Pulmonary artery endothelial cell (primary cell): ENCODE measurements at places on chromosomes 1 and 21.

DNA sequence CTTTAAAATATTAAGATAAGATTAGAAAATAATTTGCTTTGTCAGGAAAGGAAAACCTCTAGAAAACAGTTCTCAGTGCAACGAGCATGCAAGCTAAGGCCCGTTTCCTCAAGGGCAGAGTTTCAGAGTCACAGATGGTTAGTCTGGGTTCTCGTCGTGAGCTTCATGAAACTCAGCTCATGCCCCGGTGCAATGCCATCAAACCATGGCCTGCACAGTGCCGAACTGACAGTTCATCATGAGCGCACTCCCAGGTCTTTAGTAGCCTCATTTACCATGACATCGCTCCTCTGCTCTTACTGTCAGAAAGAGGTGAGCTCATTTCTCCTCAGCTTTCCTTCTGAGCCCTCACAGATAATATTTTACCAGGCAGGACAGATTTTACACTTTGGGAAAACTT is 319.2 kb downstream of the NTNG1 start:
- no peak for DNase-seq

- DNase-seq = no peak
These were observed 625.3 kb downstream of the KIF26B start for GRCh38 chr1:245779797-245780755.

- DNase-seq = peak; percentile 63
These were observed 15.9 kb downstream of the ZMYND12 start for GRCh38 chr1:42439940-42440339.

DNA sequence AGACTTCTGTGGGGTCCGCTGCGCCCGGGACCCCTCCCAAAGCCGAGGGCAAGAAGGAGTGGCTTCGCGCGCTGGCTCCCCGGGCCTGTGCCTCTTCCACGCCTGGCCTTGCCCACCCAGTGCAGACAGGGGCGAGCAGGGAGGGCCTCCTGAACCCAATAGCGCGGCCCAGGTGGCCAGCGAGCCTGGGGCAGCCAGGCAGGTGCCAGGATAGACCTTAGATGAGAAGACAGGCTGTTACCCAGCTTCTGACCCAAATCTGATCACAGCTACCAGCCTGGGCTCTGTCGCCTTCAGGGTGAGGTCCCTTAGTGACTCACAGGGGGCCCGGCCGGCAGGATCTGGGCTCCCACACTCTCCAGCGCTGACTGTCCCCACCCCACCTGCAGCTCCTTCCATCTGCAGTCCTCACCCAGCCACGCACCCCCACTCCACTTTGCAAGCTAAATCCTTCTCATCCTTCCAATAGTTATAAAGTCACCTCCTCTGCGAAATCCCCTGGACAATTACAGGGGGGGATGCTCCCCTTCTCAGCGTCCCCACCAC is 9.6 kb downstream of the CLEC20A start:
- no peak for DNase-seq

DNA sequence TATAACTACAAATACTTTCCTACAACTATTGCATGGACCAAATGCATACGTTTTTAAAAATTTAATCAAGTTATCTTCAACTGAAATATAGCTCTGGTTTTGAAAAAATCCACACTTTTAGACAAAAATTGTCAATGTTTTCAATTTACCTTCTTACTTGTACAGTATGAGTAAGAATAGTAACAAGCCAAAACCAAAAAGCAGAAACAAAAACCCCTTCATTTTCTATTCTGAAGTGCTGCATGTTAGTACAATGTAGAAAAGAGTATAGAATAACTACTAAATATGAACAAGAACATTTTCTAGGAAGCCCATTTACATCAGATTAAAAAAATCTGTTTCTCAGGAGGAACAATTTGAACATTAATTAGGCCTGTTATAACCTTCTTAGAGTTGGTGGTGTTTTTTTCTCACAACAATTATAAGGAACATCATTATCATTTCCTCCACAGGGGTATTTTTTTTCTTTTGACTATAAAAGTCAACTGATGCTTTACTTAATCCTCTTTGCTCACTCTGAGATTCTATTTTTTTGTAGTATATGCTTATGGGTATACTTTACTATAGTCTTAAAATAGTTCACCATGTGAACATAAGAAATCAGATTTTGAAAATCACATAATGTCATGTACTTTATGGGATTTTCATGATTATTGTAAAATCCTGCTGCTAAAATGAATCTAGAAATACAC is 475.4 kb downstream of the PTBP2 start:
- no peak for DNase-seq

DNA sequence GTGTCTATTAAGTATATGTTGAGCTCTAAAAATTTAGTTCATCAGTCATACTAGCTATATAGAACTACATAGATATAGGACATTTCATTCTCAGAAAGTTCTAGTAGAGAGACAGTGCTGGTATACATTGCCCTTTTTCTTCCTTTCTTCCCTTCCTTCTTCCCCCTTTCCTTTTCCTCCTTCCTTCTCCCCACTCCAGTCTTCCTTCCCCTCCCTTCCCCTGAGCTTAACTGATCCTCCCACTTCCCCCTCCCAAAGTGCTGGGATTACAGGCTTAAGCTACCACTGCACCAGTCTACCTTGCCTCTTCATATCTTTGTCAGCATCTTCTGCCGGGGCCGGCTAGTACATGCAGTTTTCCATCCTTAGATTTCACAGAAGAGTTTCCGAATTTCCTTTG is 12.1 kb downstream of the THRAP3 start:
- DNase-seq = no peak

DNA sequence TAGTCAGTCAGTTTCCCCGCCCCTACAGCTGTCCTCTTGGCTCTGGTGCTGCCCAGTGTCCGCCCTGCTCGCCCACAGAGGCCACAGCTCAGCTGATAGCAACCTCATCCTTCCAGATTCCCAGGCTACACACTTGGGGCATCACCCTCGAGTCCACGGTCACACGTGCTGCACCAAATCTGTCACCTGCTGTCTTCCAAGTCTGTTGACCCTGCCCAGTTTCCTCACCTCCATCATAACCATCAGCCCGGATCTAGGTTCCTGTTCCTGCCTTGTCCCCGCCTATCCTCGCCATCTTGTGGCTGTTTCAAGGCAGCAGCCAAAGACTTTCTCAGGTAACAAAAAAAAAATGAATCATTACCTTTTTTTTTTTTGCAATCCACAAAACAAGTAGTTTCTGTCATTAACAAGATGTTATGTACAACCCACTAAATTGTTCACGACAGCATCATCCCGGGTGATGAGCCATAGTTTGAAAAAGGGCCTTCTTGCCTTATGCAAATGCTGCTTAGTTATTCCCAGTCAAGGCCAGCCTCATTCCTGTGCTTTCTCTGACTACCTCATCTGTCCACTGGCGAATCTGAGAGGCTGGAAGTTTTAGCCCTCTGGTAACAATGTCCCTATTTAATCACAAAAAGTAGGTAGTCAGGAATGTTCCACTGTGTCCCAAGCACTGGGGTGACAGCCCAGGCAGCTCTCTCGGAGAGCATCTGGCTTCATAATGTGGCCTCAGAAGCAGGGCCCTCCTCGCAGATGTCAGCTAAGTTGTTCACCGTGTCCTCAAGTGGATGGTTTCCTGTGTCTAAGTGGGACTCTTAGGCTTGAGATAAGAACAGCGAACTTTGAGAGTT is 4.9 kb upstream of the MIIP start:
- no peak for DNase-seq

GRCh38 chr1:226702957-226703831 is 35.9 kb downstream of the ITPKB start:
- no peak for DNase-seq

DNA sequence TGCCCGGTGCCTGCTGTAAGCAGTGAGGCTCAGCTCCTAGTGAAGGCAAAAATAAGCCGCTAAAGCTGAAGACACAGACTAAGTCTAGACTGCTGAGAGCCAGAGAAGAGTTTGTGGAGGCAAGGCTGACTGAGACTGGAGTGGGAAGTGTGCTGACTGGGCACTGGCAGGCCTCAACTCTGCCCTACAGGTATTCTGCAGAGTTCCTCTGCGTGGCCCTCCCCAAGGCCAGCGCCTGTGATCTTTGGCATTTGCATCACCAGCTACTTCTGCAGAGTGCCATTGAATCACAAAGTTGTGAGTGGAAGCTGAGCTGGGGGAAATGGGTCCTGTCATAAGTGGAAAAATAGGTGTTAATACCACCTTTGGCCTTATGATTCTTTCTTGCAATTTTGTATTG is 905.7 kb downstream of the PLA2G4A start:
- DNase-seq = no peak

- no peak for DNase-seq
These were observed 140.5 kb downstream of the CACNA1E start for GRCh38 chr1:181623850-181624249.

- DNase-seq = no peak
These were observed 38.2 kb upstream of the PIGC start for GRCh38 chr1:172482044-172482443.

DNA sequence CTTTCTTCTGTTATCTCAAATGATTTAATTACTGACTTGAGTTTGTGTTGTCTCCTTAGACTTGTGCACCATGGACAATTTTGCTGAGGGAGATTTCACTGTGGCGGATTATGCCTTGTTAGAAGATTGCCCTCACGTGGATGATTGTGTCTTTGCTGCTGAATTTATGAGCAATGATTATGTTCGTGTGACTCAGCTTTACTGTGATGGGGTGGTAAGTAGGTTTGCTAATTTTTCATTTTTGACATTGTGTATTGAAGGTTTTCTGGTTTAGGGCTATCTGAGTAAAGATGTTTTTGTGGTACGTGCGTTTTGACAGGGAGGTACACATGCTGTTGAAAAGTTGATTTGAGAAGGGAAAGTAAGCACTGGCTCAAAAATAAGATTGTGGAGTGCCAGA is 14.1 kb downstream of the TTC3 start:
- DNase-seq = no peak

DNA sequence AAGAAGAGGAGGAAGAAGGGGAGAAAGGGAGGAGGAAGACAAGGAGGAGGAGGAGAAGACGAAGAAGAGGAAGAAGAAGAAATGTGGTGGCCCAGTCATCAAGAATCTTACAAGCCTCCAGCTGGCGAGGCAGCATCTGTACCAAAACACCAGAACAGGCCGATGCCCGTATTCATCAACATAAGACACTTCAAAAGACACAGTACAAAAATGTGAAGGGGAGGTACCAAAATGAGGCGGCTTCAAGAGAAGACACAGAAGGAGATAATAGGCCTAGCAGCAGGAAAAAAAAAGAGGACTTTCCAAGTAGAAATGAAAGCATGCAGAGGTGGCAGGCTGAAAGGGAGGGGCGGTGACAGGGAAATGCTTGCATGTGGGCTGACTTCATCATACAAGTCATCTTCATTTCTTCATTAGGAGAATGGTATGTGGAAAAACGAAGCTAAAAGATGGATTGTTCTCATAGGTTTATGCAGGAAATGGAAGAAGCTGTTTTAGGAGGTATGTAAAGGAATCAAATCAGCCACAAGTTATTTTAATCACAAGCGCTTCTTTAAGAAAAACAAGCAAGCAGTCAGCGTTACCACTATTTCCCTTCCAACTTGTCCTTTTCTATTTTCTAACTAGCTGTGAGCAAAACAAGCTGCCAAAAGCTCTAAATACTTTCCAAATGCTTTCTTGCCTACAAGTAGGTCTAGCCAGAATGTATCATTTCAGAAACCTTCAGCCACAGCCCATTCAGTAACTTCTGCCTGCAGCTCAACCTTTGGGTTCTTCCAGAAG is 192.3 kb downstream of the SLC45A1 start:
- no peak for DNase-seq

DNA sequence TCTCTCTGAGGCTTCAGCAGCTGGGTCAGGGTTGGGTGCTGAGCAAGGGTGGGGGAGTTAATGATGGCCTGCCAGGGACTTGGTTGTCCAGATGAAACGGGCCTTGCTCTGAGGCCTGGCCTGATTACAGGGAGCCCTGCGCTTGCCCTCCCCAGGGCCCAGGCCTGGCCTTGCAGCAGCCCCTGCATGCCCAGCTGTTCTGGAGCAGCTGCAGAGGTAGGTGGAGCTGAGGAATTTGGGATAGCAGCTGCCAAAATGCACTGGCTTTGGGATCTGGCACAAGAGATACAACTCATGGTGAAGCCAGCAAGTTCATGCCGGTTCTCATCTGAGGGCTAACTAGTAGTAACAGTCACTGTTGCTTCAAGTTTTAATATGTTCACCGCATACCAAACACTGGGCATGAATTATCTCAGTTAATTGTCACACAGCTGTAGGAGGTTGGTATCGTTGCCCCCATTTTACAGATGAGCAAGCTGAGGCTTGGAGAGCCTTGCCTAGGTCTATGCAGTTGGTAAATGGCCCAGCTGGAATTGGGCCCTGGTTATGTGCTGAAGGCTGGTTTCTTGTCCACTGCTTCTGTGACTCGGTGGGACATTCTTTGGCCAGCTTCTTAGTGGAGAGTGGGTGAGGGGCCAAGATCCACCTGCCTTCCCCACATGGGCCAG is 7.3 kb upstream of the SERINC2 start:
- no peak for DNase-seq

DNA sequence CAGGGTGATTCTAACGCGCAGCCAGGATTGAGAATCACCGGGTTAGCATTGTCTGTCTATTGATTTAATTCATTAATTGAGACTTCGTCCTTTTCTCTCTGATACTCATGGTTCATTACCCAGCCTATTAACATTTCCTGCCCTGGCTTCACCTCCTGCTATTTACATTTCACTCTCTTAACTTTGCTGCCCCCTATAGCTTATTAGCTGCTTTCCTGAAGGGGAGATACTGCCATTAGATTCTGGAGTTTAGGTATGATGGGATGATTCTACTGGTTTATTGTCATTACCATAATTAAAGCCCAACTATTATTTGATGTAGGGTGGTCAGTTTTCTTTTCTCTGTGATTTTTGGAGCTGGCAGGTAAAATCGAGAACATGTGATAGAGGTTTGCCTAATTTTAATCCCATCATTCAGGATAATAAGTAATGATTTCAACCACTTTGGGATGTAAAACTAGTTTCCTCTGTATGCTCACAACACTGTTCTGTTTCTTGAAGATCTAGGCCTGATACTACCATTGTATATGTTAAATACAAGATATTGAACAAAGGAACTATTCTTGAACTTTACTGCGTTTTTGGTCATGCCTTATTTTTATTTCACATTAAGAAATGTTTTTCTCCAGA is 6.4 kb downstream of the PPP2R5A start:
- DNase-seq = no peak

- DNase-seq = no peak
These were observed 12.6 kb downstream of the NHLH2 start for GRCh38 chr1:115828101-115829022.

DNA sequence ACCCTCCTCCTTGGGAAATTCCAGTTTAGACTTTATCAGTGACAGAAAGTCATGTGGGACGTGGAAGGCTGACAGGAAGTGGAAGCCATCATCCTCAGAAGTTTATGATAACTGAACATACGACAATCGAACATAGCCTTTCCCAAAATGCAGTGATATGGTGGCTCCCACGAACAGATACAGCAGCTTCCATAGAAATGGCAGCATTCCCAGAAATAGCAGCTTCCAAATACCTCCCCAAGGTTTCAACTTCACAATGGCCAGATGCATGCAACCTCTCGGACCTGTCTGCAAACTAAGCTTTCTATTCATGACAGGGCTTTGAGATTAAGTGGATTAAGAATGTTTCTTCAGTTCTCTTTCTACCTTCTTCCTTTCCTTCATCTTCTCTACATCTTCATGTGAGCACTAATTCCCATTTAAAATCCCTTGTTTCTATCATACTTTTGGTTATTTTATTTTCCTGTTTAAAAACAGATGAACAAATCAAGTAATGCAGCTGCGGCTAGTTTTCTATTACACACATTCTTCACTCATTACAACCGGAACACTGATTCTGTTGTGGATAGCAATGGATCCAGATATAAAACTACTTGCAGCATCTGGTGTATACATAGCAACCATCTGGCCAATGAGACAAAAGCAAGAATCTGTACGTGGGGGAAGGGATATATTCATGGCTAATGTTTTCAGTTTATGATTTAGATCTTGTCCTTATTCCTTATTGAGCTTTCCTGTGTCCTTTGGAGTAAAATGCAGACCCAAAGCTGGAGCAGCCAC is 304.8 kb downstream of the BRINP3 start:
- no peak for DNase-seq

GRCh38 chr21:23725576-23725975 is 1881.7 kb downstream of the MRPL39 start:
- no peak for DNase-seq
